ENCODE measurements at places on chromosomes 16 and 17.

DNA sequence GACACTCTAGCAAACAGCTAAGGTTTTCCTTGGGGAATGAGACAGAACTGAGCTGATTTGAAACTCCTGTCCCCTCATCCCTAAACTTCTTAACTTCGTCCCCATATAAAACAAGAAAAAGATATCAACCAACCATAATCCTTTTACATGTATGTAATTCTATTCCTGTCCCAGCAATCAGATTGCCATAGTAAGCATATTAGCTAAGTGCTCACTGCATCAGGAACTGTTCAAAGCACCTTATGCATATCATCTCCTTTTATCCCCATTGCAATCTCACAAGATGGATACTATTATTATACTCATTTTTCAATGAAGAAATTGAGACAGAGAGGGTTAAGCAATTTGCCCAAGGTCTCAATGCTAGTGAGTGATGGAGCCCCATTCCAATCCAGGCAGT is 6.8 kb downstream of the KIF18B start:
- no peak for DNase-seq

DNA sequence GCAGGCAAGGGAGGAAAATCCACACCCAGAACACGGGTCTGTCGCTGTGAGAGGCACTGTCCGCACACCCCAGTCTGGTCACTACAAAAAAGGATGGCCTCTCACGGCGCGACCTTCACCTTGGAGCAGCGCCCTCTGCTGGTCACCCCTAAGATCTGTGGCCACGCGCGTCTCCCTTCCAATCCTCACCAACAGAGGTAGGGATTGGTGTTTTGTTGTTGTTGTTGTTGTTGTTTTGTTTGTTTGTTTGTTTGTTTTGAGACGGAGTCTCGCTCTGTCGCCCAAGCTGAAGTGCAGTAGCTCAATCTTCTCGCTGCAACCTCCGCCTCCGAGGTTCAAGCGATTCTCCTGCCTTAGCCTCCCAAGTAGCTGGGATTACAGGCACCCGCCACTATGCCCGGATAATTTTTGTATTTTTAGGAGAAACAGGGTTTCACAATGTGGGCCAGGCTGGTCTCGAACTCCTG is 15.0 kb upstream of the C17orf58 start:
- DNase-seq: peak; percentile 49

DNA sequence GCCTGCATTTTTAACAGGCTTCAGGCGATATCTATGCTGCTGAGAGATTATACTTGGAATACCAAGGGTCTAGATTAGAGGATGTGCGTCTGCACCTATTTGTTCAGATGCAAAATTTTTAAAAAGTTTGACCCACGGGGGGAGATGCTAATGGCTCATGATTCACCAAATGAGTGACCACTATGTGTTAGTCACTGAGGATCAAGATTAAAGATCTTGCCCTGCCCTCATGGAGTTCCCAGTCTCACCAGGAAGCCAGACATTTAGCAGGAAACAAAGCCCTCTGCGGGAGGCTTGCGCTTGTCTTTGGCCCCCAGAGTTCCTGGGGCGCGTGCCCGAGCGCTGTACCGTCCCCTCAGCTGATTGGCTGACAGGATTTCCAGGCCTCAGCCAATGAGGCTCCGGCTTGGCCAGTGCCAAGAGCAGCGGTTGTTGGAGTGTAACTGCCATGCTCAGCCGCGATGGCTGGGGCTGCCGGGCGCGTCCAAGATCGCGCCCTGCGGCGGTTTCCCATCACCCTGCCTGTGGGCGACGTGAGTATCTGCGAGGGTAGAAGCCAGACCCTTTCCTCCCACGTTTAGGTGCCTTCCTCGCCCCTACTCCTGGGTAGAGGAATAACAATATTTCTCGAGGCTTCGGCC is 4.5 kb upstream of the DDX19B start:
- no peak for DNase-seq

DNA sequence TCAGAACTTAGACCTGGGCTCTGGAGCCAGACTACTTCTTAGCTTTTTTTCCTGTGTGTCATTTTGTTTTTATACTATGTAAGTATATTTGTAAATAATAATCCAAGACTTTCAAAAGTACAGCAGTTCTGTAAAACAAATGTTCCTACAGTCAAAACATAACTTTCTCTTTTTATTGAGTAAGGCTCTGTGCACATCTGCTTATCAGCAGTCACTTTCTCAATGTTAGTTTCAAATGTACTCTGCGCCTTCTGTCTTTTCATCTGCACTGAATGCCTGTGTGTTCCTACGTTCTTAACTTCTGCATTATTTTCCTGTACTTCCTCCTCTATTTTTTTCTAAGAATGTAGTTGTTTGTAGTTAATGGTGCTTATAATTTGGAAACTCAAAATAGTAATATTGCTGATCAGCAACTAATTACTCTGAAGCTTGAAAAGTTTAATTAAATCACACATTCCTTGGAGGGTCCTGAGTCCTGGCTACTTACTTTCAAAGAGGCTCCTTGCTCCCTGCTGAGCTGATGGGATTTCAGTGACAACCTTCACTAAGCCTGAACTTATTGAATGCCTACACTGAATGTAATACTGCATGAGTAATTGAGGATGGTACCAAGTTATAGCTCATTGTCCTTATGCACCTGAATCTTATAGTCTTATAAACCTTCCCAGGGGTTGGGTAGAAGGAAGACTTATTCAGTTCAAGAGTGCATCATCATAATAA is 329.9 kb downstream of the KCNJ2 start:
- no peak for DNase-seq

All from activated T-helper 2 cell treated with anti-CD3 and anti-CD28 coated beads, Interferon-gamma antibody, Interleukin-2, Interleukin-4, amounts not matched to agents 10 μg/mL and 5 μg/mL and 100 μg/mL, durations not matched to agents 14 hours and 24 hours and 36 hours (primary cell).